NCI-H1436 treated with DMSO at 0.1 percent for 48 hours (cell line): ENCODE measurements at places on chromosomes 1 and 21.

GRCh38 chr21:34958040-34958439 is 91.1 kb downstream of the RUNX1 start:
- DNase-seq: no peak

DNA sequence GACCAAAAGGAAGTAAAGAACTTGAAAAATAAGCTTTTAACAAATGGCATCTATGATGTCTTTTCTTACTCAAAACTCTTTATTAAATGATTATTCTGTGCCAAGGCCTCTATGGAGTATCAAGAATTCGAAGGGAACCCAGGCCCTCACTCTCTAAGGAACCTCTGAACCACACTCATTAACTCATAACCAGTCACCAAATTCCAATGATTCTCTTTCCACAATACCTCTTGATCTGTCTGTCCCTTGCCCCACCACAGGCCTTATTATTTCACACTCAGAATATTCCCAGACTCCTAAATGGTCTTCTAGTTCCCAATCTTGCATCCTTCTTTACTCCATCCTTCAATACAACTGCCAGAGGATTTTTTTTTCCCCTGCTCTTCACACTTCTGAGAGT is 37.0 kb downstream of the PCSK9 start:
- no peak for DNase-seq

DNA sequence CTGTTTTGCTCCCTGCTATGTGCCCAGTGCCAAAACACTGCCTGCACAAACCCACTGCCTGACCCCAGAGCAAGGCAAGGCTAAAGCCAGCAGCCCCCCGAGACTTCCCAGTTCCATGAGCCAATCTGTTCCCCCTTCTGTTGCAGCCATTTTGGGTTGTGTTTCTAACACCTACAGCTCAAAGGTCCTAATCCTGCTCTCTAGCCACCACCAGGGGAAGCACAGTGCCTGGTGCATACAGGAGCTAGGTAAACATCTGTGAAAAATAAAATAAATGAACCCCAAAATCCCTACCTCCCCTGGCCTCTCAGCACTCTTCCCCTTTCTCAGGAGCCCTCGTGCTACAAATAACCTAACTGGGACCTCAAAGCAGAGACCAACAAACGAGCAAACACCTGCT is 190.2 kb downstream of the MATN1 start:
- no peak for DNase-seq

DNA sequence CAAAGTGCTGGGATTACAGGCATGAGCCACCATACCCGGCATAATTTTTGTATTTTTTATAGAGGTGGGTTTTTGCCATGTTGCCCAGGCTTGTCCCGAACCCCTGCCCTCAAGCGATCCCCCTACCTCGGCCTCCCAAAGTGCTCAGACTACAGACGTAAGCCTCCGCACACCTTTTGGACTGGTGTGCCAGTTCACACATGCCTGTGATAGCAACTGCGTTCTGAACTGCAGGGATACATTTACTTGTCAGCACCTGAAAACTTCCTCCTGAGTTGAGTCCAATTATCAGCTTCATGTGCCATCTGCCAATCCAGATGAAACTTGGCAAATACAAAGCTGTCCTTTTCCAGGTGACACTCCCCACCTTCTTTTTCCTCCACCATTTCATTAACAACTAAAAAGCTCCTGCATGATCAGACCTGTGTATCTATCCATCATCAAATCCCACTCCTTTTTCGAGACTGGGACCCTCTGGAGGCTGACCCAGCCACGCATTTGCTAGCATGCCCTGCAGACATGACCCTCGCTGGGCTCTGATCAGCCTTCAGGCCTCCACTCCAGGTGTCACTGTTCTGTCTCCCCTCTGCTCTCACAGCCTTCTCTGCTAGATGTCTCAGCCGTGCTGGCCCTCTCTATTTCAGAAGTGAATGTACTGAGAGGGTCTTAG is 2.1 kb upstream of the DEGS1 start:
- DNase-seq: no peak

- DNase-seq: no peak
These were observed at the start of gene RHBDL2 for GRCh38 chr1:38941527-38942019. Gene RHBDL2 (minus strand): TSS chr1:38941830. CDS start chr1:38919212, 22,618 bp downstream.

- DNase-seq: peak; percentile 7
These were observed 22.9 kb downstream of the KCNA10 start for GRCh38 chr1:110495926-110496600.

DNA sequence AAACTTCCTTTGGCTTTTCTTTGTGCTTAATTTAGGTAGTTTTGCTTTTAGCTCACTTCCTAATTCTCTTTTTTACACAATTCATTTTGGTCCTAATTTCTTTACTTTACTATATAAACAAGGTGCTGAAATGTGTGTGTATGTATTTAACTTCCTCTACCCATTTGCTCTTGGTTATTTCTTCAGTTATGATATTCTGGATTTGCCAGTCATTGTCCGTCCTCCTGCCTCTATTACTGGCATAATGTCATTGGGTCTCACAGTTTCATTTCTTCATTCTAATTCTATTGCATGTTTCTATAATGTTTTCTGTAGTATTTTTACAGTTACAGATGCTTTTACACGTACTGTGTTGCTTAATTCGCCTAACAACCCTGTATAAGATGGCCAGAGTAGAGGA is 96.2 kb downstream of the ZMYM4 start:
- no peak for DNase-seq

DNA sequence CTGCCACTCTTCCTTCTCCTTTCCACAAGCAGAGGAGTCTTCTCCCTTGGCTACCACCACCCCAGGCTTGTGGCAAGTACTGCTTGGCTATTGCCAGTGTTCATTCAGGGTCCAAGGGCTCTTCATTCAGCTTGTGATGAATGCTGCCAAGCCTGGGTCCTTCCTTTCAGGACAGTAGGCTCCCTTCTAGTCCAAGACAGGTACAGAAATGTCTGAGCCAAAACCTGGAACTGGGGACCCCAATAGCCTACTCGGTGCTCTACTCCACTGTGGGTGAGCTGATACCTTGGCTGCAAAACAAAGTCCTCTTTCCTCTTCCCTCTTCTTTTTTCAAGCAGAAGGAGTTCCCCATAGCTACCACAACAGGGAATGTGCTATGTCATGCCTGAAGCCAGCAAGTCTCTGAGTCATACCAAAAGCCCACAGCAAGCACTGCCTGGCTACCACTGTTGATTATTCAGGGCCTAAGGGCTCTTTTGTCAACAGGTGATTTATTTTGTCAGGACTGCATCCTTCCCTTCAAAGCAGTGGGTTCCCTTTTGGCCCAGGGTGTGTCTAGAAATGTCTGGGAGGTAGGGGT is 268.9 kb downstream of the HHAT start:
- no peak for DNase-seq

DNA sequence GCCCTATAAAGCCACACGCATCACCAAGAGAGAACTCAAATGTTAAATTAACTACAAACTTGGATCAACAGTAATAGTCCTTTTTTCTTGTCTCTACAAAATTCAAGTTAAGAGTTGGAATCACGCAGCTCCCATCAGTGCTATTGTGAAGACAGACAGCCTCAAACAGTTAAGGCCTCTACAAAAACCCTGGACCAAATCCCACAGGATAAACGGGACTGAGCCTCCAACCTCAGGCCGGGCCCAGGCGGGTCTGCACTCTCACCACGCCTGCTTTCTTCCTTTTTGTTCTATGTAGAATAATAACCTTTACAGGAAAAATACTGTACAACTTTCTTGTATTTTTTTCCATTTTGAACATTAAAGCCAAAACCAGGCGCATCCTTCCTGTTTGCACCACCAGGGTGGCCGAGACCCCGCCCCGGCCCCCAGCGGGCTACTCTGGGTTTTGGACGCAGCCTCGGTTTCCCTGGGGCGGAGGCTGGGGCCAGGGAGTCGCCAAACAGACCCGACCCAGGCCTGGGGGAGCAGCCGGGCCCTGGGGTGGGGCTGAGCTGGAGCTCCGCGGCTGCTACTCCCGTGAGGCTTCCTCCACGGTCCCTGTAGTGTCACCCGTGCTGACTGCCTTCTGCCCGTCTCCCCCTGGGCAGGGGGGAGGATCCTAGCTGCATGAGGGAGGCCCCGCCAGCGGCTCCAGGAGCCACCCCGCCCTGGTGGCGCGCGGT is 158.4 kb downstream of the CASZ1 start:
- no peak for DNase-seq

- peak; percentile 91 for DNase-seq
These were observed 182.0 kb upstream of the SGIP1 start for GRCh38 chr1:66351913-66352312.

DNA sequence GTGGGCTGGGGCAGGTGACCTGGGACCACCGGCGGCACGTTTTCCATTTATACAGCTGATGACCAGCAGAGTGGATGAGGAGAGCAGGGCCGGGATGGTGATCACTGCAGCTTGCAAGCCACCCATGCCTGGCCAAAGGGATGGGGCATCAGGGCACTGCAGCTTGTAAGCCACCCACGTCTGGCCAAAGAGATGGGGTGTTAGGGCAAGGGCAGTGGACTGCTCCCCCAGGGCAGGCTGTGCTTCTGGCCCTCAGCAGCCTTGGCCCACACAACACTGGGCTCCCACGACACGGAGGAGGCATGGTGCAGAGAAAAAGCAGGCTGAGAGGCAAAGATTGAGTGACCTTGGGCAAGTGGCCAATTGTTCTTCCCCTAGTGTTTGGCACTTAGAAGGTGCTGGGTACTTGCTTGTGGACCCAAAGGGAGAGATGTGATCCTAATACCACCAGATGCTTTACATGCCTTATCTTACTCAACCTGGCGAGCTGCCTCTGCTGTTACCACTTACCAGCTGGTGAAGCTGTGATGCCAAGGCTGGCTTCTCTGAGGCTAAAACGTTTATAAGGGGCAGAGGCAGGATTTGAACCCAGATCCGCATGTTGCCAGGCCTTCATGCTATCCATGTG is 48.3 kb downstream of the TRIM62 start:
- no peak for DNase-seq

- DNase-seq: no peak
These were observed 10.7 kb upstream of the OTUD7B start for GRCh38 chr1:150021191-150021694.

- no peak for DNase-seq
These were observed 318.8 kb downstream of the PCP4 start for GRCh38 chr21:40186045-40186444.

DNA sequence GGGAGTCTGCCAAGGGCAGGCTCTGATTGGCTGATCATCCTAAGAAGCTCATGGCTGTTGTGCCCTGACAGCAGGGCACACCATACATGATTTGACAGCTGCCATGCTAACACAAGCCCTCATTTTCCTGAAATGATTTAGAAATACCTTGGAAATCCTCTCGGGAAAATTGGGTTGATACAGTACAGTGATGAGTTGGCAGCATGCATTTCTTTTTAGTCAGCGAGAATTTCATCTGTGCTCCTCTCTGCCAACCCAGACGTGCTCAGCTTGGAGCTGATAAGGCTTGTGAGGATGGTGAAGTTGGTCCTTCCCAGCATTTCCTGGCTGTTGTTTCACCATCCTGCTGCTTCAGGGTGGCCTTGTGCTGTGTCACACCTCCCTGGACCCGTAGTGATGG is 22.6 kb upstream of the KCNQ4 start:
- DNase-seq: no peak

- no peak for DNase-seq
These were observed 90.0 kb downstream of the VWA5B1 start for GRCh38 chr1:20380616-20381035.

GRCh38 chr1:153919876-153920852 is 2.6 kb downstream of the GATAD2B start:
- DNase-seq: no peak

GRCh38 chr1:33346927-33347649 is 26.2 kb upstream of the A3GALT2 start:
- DNase-seq: no peak
